ENCODE measurements at places on chromosomes 6 and 20. TPM values are rescaled to one million over a fixed set of nuclear protein-coding genes. Genes with fewer than 3 reads are reported as not detected.

The LSM2 gene
- total RNA-seq: 20.1 TPM

The WFDC5 gene
- total RNA-seq: not detected

The GSTA2 gene
- not detected for total RNA-seq

GRCh38 chr6:17847203-17847760 is 140.2 kb downstream of the KIF13A start:
- no peak for DNase-seq

- no peak for DNase-seq
Measured at GRCh38 chr6:92701425-92702096, 717.8 kb downstream of the EPHA7 start.

- no peak for DNase-seq
Measured at GRCh38 chr6:106113256-106113959, 27.3 kb downstream of the PRDM1 start.
